Left renal pelvis (tissue), 4 donors: ENCODE measurements at places on chromosomes 2 and 18.

DNA sequence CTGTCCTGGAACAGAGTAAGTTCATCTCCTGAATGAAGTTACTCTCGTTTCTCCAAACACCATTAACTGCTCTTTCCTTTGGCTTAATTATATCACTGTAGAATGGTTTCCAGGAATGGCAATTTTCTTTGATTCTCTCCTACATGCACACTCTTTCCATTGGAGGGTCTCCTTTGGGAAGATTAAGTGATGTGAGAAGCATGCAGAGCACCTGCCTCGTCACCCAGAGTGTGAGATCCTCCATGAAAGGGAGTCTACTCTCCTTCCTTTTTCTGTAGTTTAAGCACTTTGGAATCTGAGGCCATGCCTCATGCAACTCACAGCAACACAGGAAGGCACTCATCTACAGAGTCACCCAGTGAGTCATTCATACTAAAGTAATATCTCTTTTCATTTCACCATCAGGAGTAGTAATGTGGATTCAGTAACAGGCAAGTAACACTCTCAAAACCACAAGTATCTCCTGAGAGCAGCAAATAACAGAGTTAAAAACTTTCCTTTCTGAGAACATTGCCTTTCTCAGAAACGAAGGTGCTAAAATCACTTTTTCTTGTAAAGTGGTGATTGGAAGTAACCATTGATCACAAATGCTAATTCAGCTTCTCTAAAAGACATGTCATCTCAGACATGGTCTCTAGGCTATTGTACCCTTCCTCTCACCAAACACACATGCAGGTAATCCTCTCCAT lies 52.8 kb upstream of the IL1RL1 start:
- no peak for DNase-seq

DNA sequence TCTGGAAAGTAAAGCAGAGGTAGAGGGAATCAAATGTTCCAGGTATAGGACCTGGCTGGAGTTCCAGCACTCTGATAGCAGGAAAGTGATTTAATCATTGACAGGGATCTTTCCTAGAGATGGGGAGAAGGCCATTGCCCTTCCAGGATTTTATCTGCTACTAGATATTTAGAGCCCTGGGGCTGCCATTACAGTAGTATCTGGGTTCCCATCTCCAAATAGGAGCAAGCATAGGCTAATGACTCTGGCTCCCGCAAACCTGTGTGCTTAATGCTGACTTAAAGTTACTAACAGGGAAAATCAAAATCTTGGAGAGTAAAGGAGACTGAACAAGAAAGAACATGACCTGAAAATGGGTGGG lies 297.6 kb upstream of the CCDC68 start:
- DNase-seq = no peak

GRCh38 chr2:156615836-156616322 lies 179.7 kb downstream of the GPD2 start:
- no peak for DNase-seq

DNA sequence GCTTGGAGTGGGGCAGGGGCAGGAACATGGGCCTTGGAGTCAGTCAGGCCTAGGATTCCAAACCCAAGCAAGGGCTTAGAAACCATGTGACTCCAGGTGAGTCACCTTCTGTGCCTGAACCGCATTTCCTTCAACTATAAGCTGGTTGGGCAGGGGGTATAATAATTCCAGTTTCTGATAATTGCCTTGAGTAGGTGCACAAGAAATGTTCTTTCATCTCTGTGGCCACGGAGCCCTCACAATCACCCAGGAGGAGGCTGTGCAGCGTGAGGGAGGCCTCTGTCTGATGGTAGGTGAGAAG lies 112.1 kb upstream of the HAAO start:
- DNase-seq = no peak

GRCh38 chr2:210157526-210157925 lies 13.7 kb downstream of the KANSL1L start:
- no peak for DNase-seq

DNA sequence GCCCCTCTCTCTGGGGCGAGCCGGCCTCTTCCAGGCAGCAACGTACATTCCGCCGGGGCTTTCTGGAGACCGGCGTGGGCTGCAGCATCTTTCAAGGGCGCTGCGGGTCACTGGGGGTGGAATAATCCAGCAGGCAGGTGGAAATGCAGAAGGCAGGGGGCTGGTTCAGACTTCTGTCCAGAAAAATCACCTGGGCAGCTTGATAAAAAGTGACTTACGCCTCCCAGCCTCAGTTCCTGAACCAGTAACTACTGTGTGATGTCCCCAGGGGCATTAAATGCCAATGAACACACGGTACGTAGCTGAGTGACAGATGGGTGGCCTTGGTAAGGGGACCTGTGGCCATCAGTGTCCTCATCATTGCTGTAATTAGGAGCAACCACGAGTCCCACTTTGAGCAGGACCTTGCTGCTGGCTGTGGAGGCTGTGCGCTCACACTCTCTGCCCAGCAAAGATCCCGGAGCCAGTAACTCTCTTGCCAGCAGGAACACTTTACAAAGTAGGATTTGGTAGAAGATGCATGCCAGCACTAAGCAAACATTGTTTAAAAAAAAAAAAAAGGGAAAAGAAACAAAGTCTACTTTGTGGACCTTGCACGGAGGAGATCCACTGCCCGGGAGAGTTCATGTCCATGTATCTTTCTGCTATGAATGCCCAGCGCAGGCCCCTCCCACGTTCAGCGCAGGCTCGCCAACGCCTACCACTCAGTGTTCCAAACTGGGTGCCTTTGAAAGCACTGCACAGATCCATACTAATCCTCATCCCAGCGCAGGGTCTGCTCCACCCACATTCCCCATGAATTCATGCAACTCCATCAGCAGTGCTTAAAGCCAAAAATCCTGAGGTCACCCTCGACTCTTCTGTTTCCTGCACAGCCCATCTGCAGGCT lies 177.3 kb downstream of the HDAC4 start:
- DNase-seq = no peak

DNA sequence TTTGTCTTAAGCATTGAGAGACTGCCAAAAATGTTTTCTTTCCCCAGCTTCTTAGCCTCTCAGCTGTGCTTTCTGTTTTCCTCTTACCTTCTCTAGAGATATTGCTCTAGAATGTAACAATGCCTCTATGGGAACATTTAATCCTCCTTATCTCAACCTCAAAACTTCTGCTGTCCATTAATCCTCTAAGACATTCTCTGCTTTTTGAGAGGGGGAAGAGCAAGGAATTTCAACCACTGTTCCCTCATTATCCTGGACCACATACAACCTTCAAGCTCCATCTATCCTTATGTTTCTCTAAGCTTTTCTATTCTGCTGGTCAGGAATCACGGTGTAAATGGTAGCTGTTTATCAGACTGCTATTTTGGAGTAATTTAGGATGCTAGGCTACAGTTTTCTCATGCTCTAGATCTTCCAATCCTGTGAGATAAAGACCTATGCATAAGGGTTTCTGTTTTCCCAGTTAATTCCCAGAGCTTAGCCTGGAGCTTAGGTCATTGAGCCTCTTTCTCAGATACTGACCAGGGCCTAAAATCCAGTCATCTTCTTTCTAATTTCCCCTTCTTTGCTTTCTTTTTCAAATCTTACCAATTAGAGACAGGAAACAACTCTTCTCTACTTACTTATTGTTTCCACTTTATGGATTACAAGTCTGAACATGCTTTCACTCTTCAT lies 282.0 kb downstream of the CALCRL start:
- DNase-seq = no peak

GRCh38 chr2:221104361-221104811 lies 467.7 kb downstream of the EPHA4 start:
- no peak for DNase-seq

DNA sequence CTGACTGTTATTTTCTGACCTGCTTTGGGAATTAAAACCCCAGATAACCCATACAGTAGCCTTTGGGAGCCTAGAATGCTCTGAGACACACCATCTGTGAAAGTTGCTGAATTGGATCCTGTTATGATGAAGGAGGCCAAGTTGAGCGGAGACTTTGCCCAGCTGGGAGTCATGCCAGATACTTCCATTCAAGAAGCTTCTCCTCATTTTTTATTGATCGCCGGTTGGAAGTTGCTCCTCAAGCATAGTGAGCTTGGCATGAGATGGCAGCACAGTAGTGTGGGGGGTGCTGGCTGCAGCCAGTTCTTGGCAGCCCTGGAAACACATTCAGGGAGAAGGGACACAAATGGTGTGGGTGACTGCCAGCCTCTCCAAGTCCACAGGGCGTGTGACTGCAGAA lies 270.7 kb upstream of the NRP2 start:
- DNase-seq = no peak

- no peak for DNase-seq
Observed at GRCh38 chr18:78228974-78229373, 750.6 kb upstream of the SALL3 start.

DNA sequence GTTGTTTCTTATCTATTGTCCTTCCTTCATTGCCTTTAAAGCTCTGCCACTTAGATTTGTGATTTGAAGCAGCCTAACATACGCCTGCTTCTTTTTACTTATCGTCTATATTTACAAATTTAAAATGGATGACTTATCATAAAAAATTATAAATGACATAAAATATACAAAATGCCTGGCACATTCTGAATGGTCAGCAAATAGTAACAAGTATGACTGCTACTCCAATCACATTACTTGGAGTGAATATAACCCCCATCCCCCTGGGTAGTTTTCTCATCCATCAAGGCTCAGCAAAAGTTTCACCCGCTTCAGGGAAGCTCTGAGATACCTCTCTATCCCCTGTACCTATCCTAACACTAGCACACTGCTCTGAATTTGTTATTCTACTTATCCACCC lies 708.9 kb downstream of the ERBB4 start:
- no peak for DNase-seq

GRCh38 chr2:64348386-64349130 lies 105.4 kb upstream of the LGALSL start:
- no peak for DNase-seq

GRCh38 chr18:46406539-46406932 lies 250.5 kb downstream of the LOXHD1 start:
- no peak for DNase-seq

DNA sequence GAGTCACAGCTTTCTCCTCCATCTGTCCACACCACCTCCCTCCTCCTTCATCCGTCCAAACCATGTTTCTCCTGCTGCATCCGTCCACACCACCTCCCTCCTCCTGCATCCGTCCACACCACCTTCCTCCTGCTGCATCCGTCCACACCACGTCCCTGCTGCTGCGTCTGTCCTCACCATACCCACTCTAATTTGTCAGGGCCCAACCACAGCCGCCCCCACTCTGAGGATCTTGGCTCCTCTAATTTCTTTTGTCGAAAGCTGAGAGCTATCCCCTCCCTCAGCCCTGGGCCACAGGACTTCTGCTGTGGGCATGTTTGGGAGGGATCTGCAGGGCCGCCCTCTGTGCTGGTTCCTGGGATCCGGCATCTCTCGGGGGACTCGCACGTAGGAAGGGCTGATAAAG lies 67.4 kb downstream of the TPO start:
- DNase-seq = no peak

DNA sequence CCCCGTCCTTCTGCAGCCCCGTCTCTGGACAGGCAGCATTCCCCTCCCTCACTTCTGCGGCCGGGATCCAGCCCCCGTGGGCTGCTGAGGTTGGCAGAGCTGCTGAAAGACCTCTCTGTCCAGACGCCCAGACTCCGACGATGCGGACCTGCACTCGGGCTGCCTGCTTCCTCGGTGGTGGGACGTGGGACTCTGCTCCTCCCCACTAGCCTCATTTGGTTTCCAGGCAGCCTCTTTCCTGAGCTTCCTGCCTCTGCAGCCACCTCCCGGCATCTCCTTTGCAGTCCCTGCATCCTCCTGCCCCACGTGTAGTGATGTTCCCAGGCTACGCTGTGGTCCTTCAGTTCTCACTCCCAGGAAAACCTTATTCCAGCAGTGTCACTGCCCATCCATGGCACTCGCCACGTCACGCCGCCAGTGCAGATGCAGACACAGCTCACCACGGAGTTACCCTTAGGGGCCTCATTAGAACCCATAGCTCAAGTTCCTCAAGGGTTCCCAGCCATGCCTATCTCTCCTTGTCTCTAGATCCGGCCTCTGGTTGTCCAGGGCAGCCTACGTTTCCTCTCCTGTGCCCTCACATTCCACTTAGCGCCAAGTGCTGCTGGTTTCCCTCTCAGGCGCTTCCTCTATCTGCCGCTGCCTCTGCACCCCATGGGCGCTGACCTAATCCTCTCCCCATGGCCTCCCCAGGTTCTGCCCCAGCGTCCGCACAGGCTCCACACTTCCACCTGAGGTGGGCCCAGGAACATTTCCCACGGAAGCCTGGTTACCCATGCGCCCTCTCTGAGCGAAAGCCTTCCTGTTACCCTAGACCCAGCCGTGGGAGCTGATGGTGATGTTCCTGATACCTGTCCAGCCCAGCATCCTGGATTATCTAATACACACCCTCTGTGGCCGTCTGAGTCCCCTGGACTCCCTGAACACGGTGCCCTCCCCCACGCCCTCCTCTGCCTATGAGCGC lies 318.3 kb upstream of the MYT1L start:
- no peak for DNase-seq

DNA sequence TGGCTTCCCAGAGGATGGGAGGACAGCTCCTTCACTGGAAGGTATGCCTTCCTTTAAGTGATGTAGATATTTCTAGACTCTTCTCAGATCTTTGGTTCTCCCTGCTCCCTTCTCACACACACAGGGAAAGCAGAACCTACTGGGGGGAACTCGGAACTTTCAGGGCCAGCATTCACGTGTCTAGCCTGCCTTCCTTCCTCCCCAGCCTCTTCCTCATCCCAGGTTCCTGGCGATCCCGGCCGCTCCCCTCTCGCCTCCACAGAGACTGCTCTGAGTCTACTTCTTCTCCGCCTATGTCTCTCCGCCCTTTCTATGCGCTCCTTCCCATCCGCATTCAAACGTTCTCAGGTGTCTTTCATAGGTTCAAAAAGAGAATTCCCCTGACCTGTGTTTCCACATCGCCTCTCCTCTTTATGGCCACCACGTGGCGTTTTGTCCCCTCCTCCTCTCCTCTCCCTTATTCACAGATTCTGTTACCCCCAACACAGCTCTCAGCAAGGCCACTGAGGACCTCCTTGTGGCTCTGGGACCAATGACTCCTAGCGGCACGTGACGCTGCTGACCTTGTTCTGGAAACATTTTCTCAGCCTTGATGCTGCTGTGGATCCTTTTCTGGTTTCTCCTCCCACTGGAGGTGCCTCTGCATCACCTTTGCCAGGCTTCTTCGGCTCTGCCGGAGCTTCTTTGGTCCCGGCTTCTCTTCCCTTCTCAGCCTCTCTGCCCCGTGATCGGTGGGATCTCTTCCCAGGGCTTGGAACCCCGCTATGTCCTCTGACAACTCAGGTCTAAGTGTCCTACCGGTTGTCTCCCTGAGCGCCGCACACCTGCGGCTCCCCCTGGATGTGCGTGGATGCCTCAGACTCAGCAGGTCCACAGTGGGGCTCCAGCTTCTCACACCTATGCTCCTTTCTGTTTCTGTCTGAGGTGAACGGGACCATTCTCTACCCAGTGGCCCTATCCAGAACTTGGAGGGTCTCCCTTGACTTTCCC lies 77.5 kb downstream of the VAPA start:
- DNase-seq = no peak
